ENCODE measurements at places on chromosomes 4 and X.

- peak; percentile 68 for DNase-seq
Measured at GRCh38 chr4:47531241-47531953, 46.3 kb downstream of the ATP10D start.

DNA sequence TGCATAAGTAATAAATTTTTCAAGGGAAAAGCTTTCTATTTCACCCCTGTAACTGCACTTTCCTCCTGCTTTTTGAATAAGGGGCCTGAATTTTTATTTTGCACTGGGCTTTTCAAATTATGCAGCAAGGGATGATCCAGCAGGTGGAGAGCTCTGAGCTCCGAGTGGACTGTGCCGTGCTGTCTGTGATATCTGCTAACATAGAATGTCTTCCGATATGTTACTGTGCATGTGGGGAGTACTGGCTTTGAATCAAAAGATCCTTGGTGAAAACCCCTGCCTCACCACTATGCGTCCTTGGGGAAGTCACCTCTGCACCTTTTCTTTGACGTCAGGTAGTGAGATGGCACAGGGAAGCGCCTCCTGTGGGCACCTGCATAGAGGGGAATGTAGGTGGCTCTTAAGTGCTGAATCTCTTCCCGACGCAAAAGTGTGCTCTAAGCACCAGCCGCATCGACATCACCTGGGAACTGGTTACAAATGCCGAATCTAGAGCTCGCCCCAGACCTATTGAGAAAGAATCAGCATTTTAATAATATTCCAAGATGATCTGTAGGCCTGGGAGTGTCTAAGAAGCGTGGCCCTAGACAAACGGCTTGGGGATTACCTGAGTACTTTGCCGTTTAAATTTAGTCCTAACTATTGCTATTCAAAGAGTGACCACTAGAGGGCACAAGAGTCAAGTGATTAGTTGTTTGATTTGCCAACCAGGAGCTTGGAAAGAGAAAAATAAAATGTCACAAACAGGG lies 19.2 kb upstream of the WFS1 start:
- no peak for DNase-seq

GRCh38 chrX:16992951-16993350 lies 46.5 kb downstream of the REPS2 start:
- no peak for DNase-seq

DNA sequence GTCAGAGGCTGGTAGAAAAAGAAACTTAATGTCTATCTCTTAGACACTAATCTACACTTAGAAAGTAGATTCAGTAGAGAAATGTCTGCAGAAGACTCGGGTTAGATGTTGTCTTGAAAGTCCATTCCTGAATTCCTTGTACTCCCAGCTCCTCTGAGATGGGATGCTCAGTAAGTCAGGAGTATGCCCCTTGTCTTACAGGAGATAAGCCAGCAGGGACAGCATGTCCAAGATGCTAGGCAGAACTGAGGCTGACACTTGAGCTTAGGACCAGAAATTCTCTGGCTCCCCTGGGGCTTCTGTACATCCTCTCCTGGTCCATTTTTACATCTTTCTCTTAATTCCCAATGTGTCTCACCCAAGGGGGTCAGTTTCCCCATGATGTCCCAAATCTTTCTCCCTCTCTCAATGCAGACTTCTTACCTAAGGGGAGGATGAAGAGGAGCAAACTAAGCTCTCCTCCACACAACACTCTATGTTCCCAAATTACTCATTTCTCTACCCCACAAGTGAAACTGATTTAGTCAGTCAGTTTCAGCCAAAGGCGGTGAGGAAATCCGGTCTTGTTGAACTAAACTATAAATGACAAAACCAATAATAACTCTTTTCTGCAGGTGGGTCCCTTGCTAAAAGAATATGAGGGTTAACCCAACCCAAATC lies 558.2 kb upstream of the DIPK2B start:
- DNase-seq: no peak

- no peak for DNase-seq
Measured at GRCh38 chrX:52553995-52554642, 37.3 kb upstream of the XAGE1B start.

GRCh38 chr4:155618183-155618838 lies 48.3 kb upstream of the GUCY1A1 start:
- DNase-seq: no peak

GRCh38 chr4:3283916-3284315 lies 8.9 kb upstream of the RGS12 start:
- no peak for DNase-seq

DNA sequence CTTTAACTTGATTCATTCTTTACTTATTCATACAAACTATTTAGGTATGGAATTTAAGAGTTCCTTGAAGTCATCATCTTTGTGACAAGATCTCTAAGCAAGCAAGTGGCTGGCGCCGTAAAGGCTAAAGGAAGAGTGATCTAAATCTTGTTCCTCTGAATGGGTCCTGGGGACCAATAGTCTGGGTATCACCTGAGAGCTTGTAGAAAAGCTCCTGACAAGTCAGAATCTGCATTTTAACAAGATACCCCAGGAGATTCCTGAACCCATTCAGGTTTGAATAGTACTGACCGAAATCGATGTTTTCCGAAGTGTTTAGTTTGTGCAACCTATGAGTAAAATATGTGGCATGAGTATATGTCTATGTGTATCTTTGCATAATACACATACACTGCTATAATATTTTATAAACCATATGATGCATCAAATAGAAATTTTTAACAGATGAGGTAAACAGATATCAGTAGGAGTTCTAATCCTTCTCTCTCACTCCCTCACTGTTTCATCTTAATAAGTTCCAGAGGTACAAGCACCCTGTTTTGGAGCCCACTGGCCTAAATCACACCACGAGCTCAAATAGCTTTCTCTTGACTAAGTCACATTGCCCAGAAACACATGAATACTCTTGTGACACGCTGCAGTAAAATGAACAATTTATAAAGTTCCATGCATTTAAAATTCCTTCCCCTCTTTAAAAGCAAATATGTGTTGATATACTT lies 170.0 kb downstream of the RELL1 start:
- DNase-seq: no peak

GRCh38 chr4:99323756-99324155 lies 2.6 kb upstream of the ADH1B start:
- DNase-seq: no peak

DNA sequence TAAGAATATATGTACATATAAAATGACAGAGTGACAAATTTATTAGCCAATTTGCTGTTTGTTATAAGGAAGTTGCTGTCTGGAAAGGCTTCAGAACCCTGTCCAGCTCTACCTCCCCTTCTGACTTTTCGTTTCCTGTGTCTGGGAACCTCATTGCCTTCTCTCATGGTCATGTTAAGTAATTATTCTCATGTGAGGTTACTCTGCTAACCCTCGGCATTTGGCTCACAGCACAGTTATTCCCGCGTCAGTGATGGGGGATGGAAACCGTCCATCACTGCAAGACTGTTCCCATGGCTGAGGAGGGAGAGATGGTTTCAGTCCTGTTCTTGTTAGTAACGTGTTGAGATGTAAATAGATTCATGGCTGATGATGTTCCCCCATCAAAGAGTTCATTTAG lies 11.9 kb downstream of the EDNRA start:
- peak; percentile 31 for DNase-seq

- no peak for DNase-seq
Measured at GRCh38 chr4:150005537-150005936, 72.7 kb upstream of the DCLK2 start.

GRCh38 chr4:150909116-150909515 lies 106.0 kb downstream of the LRBA start:
- no peak for DNase-seq

GRCh38 chr4:69760455-69760854 lies at the start of gene SULT1B1:
Gene SULT1B1 (minus strand): TSS chr4:69760620. CDS start chr4:69755217, 5,403 bp downstream.
- peak; percentile 36 for DNase-seq

DNA sequence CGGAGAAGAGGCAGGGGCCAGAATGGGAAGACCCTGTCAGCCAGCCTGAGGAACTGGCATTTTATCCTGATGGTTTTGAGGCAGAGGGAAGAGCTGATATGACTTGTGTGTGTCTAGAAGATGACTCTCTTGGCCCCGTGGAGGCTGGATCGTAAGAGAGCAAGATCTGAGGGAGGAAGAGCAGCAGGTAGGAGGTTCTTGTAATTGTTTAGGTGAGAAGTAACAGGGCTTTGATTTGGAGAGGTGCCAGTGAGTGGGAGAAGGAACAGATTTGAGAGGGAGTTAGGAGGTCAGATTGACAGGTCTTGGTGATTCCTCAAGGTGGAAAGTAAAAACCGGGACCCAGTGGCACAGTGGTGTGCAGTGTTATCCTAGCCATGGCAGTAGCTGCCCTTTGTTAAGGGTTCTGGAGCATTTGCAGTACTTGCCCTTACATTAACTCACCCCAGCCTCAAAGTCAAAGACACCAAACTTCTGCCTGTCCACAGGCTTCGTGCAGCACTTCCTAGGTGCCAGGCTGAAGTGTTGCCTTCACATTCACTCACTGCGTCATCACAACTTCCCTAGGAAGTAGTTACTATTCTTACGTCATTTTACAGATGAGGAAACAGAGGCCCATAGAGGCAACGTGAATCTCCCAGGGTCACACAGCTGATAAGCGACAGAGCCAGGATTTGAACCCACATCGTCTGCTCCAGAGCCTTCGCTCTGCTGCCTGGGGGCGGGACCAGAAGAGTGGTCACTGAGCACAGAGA lies 23.7 kb downstream of the RTL5 start:
- DNase-seq: no peak

DNA sequence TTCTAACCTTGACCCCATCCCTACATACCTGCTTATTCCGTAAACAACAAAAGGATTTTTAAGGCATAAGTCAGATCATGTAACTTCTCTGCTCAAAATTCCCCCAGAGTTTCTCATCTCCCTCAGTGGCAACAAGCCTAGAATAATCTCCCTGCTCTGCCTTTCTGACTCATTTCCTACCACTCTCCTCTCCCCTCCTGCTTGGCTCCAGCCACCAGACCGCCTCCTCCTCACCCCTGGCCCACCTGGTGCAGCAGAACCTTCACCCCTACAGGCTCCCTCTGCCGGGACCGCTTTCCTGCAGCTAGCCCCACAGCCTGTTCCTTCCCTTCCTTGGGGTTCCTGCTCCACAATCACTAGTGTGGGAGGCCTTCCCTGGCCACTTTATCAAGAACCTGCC lies 32.1 kb downstream of the TSPAN5 start:
- no peak for DNase-seq

DNA sequence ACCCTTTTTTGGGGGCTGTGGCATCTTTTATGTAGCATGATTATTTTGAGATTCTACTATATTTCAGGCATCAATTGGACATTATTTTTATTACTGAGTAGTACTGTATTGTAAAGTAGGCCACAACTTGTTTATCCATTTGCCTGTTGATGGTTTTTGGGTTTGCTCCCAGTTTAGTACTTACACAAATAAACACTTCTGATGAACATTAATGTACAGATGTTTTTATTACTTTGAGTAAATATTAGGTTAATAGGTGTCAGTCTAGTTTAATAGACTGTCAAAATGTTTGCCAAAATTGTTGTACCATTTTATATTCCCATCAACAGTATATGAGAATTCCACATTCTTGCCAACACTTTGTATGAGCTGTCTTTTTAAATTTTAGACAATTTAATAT lies 214.9 kb upstream of the MAD2L1 start:
- no peak for DNase-seq

- no peak for DNase-seq
Measured at GRCh38 chr4:40562208-40562607, 67.5 kb downstream of the RBM47 start.

GRCh38 chrX:31546126-31546525 lies 474.3 kb upstream of the FTHL17 start:
- DNase-seq: peak; percentile 89

- DNase-seq: no peak
Measured at GRCh38 chr4:13527981-13528820, 16.1 kb downstream of the NKX3-2 start.

- DNase-seq: no peak
Measured at GRCh38 chr4:90718931-90719330, 591.7 kb downstream of the CCSER1 start.

GRCh38 chr4:33395731-33396485 lies 2675.7 kb downstream of the PCDH7 start:
- DNase-seq: no peak

- no peak for DNase-seq
Measured at GRCh38 chr4:18508786-18509185, 487.2 kb upstream of the LCORL start.

Data from retinal pigment epithelial cell (primary cell).